Umbilical cord (tissue), 2 donors: ENCODE measurements at places on chromosomes 1 and 21. TPM values are rescaled to one million over a fixed set of nuclear protein-coding genes. Genes with fewer than 3 reads are reported as not detected.

Gene IL23R
- 1.9 TPM for total RNA-seq

Gene PPOX
- 17.3 TPM for total RNA-seq

Gene CXADR
- 26.7 TPM for total RNA-seq

Gene PIK3CD
- 6.0 TPM for total RNA-seq

GRCh38 chr1:229905031-229905545, 161.9 kb upstream of the GALNT2 start:
- no peak for DNase-seq

DNA sequence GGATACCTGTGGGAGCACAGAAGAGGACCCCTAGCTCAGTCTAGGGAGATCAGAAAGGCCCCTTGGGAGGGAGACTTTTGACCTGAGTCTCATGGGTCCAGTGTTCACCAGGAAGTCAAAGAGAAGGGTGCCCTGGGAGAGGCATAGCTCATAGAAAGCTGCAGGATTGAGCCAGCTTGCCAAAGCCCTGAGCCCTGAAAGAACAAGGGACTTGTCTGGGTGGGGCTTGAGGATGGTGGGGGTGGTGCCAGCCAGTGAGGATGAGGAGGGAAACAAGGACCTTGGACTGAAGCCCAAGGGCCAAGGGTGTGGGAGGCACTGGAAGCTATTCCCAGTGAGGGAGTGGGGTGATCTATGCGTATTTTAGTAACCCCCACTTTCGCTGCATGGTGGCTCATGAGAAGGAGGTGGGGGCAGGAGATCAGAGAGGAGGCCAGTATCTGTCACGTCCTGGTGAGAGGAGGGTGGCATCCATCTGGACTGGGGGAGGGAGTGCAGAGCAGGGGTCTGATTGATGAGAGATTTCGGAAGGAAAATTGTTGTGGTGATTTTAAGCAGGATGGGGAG, 28.4 kb downstream of the DMBX1 start:
- no peak for DNase-seq
